ENCODE measurements at places on chromosomes 11 and 22.

GRCh38 chr11:126968915-126969314 is 31.7 kb downstream of the KIRREL3 start:
- no peak for DNase-seq

DNA sequence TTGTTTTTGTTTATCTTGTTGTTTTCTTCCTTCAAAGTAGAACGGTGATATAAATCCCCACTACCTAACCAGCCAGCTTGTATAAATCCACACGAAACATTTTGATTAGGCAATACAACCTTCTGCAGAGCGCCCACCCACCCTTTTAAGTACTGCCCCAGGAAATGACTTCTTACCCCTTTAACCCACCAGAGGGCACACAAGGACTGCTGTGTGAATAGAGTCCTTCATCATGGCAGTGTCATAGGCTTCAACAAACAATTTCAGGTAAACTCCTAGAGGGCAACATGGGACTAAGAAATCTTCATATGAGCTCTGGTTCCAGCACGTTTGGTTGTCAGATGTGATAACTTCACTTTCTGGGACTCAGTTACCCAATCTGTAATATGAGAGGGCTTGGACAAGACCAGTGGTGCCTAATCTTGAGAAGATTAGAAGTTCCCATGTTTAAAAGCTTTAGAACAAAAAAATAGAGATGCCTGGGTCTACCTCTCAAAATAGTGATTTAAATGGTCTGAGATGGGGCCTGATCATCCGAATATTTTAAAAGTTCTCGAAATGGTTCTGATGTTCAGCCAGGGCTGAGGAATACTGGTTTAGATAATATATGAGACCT is 56.1 kb downstream of the PIWIL4 start:
- no peak for DNase-seq

DNA sequence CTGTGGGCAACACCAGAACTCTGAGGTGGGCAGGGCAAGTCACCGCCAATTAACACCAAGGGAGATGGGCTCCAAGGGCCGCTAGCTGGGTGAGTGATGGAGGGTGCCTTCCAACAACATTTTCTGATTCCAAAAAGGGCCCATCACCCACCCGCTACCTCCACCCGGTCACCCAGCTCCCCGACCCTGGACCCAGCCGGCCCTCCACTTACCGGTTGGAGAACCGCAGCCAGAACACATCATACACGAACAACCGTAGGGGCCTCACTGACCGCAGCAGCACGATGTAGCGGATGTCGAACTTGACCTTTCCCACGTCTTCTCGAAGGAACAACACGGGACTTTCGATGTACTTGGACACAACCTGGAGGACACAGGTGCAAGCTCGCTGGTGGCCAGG is 14.7 kb downstream of the TTLL12 start:
- no peak for DNase-seq

DNA sequence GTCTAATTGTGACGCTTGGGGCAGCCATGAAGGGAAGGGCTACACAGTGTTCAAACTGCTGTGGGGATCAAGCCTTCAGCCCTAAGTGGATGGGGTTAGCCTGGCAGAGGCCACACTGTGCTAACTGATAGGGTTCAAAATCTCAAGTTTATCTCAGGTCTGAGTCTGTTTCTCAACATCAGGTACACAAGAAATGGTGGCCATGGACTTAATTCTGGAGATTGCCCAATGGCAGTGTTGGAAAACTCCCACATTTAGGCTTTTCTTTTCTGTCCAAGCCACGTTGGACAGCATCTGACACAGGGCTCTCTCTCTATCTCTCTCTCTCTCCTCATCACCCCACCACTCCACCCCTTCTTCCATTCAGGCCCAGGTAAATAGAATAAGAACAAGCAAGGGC is 10.9 kb upstream of the DGAT2 start:
- no peak for DNase-seq

DNA sequence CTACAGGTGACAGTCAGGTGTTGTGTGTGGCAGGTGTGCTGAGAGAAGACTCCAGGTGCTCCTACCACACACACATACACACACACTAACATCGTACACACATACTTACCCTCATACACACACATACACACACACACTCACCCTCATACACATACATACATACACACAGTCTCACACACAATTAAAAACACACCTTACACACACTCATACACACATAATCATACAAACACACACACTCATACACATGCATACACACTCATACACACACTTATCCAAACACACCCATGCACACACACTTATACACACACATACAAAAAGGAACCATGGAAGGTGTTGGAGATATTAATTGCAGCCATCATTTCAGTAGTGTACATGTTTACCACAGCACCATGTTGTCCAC is 4.6 kb downstream of the KRTAP5-3 start:
- DNase-seq, result no peak
